Stimulated activated CD8-positive, alpha-beta memory T cell treated with anti-CD3 and anti-CD28 coated beads, Interleukin-4, amount 100 ng/mL, for 1 hour (primary cell): ENCODE measurements at places on chromosomes 2 and 18.

GRCh38 chr2:100730290-100730868 lies 89.6 kb upstream of the NPAS2 start:
- no peak for DNase-seq

DNA sequence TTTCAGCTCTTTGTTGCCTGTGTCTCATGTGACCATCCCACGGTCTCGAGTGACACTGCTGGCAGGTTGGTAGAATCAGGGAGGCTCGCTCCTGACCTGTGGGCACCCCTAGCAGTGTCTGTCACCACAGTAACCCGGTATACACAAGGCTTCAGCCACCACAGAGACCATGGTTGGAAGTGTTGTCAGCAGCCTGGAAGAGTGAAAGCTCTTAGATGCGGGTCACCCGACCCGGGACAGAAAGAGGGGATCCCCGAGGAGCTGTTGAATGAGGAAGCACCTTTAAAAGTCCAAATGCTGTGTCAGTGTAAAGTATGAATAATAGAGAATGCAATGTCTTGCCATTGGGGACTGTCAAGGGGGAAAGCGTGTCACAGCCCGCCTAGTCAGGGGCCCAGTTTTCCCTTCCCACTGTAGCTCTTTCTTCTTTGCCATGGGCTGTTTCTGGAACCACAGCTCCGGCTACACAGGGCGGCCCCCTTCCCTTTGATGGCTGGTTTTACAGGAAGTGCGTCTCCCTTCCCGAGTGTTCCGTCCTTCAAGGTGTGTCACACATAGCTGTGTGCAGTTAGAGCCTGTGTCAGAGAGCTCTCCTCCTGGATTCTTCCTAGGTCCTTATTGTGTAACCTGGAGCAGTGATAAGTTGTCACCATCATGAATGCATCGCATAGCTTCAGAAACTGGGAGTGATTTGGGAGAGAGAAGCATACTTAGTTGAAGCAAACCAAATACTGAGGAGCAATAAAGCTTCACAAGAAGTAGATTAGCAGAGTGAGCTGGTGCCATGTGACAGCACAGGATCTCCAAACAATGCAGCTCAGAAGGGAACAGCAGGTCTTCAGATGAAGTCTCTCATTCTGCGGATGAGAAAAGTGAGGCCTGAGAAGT lies 81.4 kb downstream of the MTCL1 start:
- no peak for DNase-seq

DNA sequence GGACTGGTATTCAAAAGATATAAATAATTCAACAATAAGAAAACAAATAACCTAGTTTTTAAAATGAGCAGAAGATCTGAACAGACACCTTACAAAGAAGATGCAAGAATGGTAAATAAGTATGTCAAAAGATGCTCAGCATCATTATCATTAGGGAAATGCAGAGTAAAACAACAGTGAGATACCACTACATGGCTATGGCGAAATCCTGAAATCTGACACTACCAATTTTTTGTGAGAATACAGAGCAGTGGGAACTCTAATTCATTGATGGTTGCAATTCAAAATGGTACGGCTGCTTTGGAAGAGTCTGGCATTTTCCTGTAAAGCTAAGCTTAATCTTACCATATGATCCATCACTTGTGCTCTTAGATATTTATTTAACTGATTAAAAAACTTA lies 151.8 kb downstream of the UBR3 start:
- DNase-seq: no peak

DNA sequence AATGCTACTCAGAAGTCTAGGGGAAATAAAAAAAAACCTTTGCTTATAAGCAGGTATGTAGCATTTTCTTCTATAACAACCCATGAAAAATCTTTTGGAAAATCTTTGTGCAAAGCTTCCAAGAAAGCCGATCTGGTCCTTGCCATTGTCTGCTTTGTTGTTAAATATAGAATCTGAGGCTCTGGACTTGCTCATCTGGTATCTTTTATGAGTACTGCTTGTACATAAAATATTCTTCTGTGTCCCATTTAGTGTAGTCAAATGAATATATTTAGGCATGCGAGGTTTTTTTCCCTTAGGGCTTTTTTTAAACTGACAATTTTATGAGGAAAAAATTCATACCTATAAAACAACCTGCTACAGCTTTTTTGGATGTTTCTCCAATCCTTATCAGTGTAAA lies 45.0 kb upstream of the RMND5A start:
- no peak for DNase-seq

GRCh38 chr18:76328140-76328539 lies 166.9 kb downstream of the ZNF516 start:
- DNase-seq: no peak

DNA sequence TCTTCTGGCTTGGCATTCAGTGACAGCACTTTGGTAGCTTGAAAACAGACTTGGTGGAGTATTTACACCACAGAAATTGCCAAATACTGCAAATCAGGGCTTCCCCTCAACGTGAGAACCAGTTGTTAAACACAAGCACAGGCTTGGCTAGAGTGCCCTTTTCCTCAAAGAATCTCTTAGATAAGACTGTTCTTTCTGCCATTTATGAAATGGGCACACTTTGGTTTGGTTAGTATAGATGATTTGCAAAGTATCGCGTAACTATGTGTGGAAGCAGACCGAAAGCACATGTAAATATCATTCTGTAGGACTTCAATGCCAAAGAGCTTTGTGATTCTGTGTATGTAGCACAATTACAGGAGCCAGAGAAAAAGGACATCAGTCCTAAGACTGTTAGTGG lies 308.2 kb downstream of the DCC start:
- DNase-seq: no peak

DNA sequence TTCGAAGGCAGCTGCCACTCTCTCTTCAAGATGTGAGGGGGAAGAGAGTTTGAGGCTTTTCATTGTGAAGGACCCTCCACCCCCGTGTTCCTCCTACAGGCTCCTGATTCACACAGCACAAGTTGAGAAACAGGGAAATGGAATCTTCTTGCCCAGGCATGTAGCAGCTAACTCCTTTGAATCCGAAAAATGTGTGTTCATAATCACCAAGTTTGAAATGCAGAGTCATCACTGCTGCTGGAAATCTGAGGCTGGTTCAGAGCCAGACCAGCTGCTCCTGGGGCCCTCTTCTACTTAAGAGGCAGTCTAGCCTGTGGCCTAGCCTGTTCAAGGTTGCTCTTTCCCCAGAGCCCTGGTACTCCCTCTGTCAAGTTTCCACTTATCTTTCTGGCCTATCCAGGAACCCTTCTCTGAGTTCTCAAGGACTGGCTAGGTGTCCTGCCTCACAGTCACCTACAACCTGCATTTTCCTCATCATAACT lies 166.4 kb downstream of the TMEM247 start:
- DNase-seq: no peak

DNA sequence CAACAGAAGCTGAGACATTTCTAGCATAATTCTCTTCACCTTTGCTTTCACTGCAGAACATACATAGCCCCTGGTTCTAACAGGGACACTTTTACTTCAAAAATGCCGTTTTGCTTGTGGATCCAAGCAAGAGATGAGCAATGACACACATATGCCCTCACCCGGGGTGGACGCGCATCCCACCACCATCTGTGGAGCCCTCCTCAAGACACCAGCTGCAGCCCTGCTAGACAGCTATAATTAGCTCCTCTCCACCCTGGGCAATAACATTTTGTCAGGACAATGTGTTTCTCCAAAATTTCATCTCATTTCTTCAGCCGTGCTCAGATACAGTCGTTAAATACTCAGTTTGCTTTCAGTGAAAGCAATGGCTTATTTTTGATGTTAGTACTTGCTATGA lies 368.7 kb upstream of the RAB6C start:
- no peak for DNase-seq

- no peak for DNase-seq
Observed at GRCh38 chr2:149894226-149894625, 306.7 kb upstream of the MMADHC start.
